ENCODE measurements at places on chromosomes 7 and 10. TPM values are rescaled to one million over a fixed set of nuclear protein-coding genes. Genes with fewer than 3 reads are reported as not detected.

DNA sequence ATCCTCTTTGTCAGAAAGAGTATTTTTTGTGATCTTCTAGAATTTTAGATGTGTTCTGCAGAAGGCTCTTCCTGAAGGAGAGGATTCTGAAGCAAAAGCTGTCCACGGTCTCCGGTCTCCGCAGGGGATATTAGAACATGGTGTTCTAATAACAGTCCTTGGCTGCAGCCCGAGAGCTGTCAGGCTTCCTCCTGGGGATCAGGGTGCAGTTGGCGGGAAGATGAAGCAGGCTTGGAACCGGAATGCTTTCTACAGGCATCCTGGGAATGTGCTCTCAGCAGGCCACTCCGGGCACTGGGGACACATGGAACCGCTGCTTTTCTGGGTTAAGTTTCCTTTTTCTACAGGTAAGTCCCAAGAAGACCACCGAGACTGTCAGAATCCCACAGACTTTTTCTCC, 118.6 kb upstream of the PARD3 start:
- DNase-seq: no peak

DNA sequence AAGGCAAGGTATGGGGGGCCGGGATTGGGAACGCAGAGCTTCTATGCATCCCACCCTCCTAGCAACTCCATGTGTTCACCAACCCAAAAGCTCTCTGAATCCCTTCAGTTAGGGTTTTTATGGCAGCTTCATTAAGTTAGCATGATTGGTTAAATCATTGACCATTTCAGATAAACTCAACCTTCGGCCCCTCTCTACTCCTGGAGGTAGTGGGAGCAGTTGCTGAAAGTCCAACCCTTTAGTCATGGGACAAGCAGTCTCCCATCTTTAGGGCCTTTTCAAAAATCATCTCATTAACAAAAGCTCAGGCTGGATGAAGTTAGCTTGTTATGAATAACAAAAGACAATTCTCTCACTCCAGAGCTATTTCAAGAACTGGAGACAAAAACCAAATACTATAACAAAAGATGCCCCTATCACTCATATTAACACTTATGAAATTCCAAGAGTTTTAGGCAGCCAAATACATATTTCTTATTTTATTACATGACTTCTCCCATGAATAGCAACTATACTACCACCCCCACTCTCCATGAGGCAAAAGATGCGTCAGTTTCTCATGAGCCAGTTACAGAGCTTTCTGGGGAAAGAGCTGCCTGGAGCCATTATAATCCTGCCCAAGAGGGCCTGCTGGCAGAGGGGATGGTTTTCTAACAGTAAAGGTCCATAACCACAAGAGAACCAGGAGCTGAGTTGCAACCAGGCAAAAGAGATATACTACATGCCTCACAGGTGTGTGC, 44.6 kb downstream of the SLC16A12 start:
- no peak for DNase-seq

- no peak for DNase-seq
Observed at GRCh38 chr7:44377681-44378421, 52.5 kb upstream of the CAMK2B start.

Gene IFIT2
- 42.0 TPM for total RNA-seq

Gene LLCFC1
- not detected for total RNA-seq

GRCh38 chr7:70670288-70670687, 461.7 kb upstream of the GALNT17 start:
- DNase-seq: no peak

DNA sequence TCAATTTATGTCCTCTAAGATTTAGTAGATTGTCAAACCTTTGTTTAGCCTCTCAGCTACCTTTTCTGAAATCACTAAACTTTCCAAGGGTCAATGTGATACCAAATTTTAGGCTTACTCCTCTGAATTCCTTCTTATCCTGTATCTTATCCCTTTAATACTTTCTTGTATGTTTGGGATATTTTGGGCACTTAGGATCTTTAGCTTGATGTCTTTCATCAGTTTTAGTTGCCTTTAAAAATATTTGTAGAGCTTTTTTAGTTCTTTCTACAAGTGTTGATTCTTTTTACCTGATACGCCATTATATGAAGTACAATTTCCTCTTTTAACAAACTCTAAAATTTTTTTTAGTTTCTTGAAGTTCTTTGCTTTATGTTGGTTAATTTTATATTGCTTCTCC, 30.7 kb upstream of the HDAC9 start:
- DNase-seq: no peak

Gene CTTNBP2
- total RNA-seq: 4.9 TPM

DNA sequence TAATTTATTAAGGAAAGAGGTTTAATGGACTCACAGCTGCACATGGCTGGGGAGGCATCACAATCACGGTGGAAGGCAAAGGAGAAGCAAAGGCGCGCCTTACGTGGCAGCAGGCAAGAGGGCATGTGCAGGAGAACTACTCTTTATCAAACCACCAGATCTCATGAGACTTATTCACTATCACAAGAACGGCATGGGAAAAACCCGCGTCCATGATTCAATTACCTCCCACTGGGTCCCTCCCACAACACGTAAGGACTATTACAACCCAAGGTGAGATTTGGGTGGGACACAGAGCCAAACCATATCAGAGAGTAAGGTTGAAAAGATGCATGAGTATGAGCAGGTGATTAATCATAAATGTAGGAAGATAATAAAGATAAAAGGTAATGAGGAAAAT, 3.2 kb upstream of the JCAD start:
- DNase-seq: no peak

Gene ATG9B
- 1.8 TPM for total RNA-seq

DNA sequence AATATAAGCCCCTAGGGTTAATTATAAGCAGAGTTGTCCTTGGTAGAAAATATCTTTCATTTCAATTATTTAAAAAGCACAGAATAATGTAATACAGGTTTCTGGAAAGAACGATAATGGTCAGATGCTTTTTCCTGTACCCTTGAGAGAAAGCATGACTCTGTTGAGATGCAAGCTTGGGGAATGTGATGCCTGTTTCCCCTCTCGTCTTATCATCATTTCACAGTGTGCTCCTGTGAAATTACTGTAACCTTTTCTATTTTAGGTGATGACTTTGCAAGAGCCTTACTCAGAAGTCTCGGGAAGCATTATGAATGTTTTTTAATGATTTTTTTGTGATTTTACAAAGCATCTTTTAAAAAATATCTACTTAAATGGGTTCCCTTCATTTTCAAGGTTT, 243.0 kb downstream of the POLR1F start:
- DNase-seq: no peak

Gene AGR3
- total RNA-seq: not detected

All from astrocyte (in vitro differentiated cells and primary cell).